ENCODE measurements at places on chromosomes 5 and 9. TPM values are rescaled to one million over a fixed set of nuclear protein-coding genes. Genes with fewer than 3 reads are reported as not detected.

The GARIN3 gene
- total RNA-seq, result not detected

The HAVCR2 gene
- total RNA-seq, result 18.8 TPM

The ZMAT2 gene
- total RNA-seq, result 40.6 TPM

The PCDHB14 gene
- 3.0 TPM for total RNA-seq

The DRD1 gene
- 0.17 TPM for total RNA-seq

DNA sequence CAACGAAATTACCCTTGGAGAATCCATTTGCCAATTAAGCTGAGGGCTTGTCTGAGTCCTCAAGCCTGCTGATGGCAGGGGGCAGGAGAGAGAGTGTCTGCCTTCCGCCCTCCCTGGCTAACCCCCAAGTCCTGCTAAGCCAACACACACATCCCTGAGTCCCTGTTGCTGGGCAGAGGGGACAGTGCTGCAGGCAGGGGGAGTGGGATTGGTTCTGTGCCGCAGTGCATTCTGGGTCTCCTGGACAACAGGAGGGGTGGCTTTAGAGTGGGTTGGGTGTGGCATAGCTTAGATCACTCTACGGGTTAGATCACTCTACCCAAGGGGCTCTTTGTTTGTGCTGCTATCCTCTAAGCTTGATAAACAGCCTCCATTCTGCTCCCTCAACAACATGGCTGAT is 427.7 kb downstream of the CDK5RAP2 start:
- no peak for DNase-seq

GRCh38 chr9:116786737-116787136 is 99.6 kb downstream of the TRIM32 start:
- no peak for DNase-seq

DNA sequence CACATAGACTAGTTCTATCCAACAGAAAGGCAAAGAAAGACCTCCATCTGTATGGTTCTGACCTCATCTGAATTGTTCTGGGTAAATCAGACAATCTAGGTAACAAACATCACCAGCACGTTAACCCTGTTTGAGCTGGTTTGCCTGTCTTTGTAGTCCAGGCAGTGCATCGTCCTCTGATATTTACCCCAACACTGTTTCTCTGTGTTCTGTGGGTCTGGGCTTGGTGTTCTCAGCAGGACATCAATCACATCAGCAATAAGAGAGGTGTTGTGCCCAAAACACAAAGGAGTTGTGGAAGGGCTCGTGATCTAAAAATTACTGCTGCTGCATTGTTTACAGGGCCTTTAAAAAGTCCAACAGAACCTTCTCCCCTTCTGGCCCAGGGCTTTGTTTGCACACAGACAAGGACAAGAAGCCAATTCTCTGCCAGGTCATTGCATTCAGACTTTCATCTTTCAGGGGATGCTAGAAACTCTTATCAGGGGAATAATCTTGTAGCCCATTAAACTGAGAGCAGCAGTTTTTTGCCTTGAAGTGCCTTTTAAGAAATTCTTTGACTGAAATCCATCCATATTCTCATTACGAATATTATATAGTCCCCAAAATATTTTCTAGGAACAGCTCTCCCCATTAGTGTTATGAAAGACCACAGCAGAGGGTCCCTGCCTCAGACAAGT is 30.5 kb upstream of the MAP1B start:
- no peak for DNase-seq

GRCh38 chr5:91641730-91642350 is 258.7 kb upstream of the ARRDC3 start:
- peak; percentile 66 for DNase-seq

Measured in left lung (tissue), 14 donors.